NCI-H524 (cell line): ENCODE measurements at places on chromosomes 4 and X.
A peak's percentile ranks its signal among the peaks of the same experiment; 100 is the strongest.

- DNase-seq = peak; percentile 37
These were observed 48.5 kb downstream of the FSTL5 start for GRCh38 chr4:162115333-162115732.

DNA sequence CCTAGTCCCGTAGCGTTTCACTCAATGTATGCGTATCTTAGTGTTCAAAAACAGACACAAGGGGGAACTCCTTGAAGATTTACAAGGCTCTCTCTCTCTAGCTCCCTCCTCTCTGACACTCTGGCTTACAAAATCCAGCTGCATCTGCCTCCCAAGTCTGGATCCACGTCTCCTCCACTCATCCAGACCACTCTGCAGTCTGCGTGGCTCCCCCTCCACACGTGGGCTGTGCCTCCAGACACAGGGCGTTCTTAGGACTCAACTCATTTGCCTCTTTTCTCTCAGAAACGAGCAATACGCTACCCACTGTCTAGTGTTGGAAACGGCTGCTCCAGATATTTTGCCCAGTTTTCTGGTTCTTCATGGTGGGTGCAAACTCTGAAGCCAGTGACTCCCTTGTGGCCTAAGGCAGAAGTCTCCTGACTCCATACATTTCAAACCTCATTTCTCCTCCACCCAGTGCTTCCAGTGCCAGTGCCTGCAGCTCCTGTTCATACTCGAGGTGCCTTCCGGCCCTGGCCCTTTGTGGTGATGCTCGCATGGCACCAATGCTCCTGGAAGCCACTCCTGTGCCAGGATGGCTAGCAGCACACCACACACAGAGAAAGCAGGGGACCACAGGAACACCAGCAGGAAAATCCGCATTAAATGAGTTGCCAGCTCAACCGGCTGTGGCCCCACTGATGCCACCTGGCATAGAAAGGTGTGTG is 24.1 kb downstream of the NAT8L start:
- DNase-seq = no peak

- no peak for DNase-seq
These were observed 51.8 kb upstream of the VEGFD start for GRCh38 chrX:15435836-15436619.

GRCh38 chrX:56130031-56130430 is 102.1 kb upstream of the KLF8 start:
- no peak for DNase-seq

DNA sequence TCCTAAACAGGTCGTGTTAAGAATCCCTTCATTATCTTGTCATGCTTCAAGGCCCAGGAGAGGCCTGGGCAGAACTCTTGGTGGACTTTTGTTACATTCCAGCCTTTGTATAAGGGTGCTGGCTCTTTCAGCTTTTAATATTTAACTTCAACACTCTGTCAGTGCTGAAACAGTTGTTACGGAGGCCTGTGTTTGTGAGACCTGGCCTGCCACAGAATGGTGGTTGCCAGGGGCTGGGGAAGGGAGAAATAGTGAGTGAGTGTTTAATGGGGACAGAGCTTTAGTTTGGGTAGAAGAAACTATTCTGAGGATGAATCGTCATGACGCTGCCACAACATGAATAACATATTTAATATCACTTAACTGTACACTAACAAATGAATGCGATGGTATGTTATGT is 1027.6 kb upstream of the PRKX start:
- no peak for DNase-seq

DNA sequence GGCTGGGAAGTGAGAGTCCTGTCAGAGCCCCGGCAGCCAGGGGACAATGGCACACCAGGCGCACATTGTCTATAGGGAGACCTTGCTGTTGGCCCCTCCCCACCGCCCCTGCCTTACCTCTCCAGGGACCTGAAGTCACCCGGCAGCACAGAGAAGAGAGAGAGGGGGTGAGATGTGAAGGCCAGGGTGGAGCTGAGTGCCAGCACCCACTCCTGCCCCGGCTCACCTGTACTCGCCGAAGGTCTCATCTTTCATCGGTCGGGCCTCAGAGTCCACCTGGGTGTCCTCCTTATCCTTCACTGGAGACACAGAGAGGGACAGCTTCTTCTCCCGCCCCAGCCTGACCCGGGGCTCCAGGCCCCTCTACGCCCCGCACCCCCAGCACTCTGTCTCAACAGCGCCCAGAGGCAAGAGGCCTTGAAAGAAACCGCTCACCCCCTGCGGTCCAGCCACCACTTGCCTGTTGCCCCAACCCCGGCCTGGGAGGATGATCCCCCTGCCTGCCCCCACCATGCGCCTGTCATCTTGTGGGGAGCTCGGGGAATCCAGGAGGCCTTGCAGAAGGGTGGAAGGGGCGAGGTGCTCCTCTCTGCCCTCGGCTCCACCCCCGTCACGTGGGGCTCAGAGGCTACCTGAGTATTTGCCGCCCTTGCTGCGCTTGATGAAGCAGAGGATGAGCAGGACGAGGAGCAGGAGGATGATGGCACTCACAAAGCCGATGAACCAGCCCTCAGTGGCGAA is 22.6 kb downstream of the L1CAM start:
- no peak for DNase-seq

GRCh38 chr4:24112466-24112865 is 222.6 kb upstream of the PPARGC1A start:
- DNase-seq = no peak

- no peak for DNase-seq
These were observed 10.1 kb upstream of the SAP30 start for GRCh38 chr4:173360587-173361221.

DNA sequence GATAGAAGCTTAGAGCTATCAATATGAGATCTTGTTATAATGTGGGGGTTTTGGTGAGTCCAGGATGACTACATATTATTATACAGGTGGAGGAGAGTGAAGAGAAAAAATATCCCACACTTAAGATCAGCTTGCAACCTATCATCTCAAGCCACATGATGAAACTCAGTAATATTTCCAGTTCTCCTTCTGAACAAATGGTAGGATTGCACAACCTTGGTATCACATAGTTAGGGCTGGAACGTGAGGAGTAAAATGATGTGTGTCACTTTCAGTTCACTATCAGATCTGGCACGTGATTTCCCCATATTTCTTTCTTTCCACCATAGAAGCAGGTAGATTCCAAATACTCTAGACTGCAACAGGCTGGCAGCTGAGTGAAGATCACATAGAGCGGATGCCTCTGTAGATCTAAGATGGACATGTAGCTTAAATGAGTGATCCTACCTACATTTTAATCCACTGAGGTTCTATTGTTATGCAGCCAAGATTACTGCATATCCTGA is 150.6 kb upstream of the ANKRD50 start:
- DNase-seq = no peak

- peak; percentile 59 for DNase-seq
These were observed 24.8 kb downstream of the NHSL2 start for GRCh38 chrX:71935476-71935875.

DNA sequence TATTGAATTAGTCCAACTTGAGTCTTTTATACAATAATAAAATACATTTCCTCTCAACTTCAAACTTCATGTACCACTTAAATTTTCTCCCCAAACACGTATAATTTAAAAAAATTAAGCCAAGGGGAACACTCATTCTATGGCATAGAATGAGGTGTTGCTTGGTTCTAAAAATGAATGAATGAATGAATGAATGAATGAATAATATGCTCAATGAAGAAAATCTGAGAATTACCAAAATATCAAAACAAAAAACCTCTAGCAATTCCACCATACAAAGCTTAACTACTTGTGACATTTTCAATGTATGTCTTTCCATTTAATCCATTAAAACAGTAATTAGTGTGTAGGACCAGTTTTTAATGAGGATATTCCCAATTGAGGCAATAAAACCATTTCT is 62.7 kb upstream of the PLAC8 start:
- no peak for DNase-seq

DNA sequence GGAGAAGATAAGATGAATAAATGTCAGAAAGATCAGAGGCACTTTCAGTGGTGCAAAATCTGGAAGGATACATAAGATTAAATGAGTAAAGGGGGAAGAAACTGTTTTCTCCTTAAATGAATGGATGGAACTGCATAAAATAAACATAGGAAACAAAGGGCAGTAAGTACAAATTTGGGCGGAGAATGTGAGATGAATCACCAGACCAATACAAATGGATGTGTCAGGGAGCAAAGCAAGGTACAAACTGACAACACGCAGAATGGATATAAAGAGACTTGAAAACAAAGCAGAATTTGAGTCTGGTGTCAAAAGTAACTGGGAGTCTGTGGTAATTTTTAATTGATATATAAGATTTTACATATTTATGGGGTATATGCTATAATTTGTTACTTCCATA is 175.3 kb upstream of the PCDH18 start:
- no peak for DNase-seq

GRCh38 chr4:139806929-139807328 is 141.3 kb downstream of the MGST2 start:
- DNase-seq = no peak

DNA sequence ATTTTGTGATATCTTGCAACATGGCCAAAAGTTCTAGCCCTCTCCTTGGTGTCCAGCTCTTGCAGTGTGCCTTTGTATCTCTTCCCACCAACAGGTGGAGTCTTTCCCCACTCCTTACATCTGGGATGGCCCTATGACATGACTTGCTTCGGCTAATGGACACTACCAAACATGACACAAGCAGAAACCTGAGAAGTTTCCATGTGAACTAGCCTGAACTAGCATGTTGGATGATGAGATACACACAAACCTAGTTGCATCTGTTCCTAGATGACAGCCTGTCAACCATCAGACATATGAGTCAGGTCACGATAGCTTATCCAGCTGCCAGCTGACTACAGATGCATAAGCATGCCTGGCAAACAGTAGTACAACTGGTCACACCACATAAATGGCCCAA is 207.5 kb upstream of the FTHL17 start:
- DNase-seq = no peak

GRCh38 chrX:131763674-131764073 is 219.8 kb downstream of the OR13H1 start:
- DNase-seq = no peak

DNA sequence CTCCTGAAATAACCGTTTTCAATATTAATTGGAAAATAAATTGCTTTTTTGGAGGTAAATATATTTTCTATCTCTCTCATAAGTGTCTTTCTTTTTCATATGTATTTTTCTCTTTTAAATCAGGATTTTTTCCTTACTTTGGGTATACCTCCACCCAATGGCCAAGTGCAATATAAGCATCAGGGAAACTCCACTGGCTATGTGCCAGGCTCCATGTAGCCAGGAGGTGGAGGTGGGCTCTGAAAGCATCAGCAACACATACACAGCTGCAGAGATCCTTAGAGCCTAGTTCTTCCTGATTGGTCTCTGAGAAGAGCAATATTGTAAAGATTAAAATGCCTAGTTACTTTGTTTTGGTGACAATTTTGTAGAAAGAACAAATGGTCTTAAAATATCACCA is 3.4 kb downstream of the GABRA2 start:
- DNase-seq = peak; percentile 94

- DNase-seq = peak; percentile 92
These were observed at the start of the genes DNAAF6 and NUP62CL for GRCh38 chrX:107205770-107206696. Gene DNAAF6 (plus strand): TSS chrX:107206611. CDS start chrX:107212876, 6,265 bp downstream. Gene NUP62CL (minus strand): TSS chrX:107206433. CDS start chrX:107175146, 31,287 bp downstream.

- no peak for DNase-seq
These were observed 241.9 kb downstream of the SLC39A8 start for GRCh38 chr4:102103368-102103767.

DNA sequence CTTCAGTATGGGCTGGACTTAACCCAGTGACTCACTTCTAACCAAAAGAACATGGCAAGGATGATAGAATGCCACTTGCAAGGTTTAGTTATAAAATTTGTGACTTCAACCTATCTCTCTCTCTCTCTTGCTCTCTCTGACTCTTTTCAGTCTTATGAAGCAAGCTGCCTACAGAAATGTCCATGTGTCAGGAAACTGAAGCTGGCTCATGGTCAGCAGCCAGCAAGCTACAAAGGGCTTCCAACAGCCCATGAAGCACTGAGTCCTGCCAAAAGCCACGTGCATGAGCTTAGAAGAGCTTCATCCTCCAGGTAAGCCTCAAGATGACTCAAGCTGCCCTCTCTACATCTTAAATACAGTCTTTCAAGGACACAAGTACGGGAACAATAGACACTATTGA is 100.3 kb downstream of the HS3ST1 start:
- no peak for DNase-seq

DNA sequence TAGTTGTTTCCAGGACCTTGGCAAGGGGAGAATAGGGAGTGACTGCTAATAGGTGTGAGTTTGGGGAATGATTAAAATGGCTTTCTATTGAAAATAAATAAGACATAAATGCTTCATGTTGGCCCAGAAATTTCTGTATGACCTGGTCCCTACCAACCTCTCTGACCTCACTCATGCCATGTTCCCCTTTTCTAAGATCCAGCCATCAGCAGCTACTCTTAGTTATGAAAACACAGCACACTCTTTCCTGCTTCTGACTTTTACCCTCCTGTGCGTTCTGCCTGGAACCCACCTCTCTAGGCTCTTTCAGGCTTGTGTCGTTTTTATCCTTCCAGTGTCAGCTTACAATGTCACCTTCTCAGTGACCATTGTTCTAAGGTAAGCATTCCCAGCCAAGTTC is 14.8 kb upstream of the CXCL5 start:
- DNase-seq = no peak

- DNase-seq = no peak
These were observed 33.4 kb downstream of the PJA1 start for GRCh38 chrX:69131886-69132285.

GRCh38 chr4:108619372-108620100 is 840 bp upstream of the RPL34 start:
- no peak for DNase-seq

DNA sequence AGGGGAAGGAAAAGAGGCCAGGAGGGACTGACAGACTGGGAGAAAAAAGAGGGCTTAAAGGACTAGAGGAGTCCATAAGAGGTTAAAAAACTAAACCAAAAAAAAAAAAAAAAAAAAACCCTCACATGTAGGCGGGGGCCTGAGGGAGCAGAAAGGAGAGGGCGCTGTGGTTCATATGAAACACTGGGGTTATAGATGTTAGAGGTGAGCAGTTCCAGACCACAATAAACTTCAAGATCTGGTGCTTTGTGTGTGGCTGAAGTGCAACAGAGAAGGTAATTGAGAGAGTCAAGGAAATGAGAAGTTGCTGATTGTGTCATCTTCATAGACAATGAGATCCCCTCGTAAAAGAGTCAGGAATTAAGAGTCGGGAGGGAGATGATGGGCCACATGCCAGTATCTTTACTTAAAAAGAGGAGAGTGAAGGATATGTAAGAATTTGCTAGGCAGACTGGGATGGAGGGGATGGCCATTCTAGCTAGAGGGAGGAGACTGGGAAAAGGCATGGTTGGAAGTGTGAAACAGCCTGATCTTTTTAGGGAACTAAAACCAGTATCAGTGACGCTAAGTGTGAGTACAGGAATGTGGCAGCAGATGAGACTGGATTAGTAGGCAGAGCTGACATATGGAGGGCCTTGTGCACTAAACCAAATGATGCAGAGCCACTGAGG is 18.4 kb upstream of the OGT start:
- DNase-seq = peak; percentile 71

DNA sequence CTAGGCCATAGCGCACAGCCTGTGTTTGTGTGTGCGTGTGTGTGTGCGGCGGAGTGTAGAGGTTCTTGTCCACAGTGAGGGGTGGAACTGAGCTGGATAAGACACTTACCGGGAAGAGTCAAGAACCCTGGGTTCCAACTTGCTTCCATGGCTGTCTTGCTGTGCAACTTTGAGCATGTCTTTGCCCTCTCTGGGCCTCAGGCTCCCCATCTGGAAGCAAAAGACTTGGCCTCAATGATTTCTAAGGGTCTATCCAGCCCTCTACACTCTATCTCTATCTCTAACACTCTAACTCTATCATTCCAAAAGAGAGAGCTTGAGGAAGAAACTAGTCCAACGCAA is 121.3 kb upstream of the PJA1 start:
- no peak for DNase-seq
